Activated CD8-positive, alpha-beta T cell treated with anti-CD3 and anti-CD28 coated beads for 36 hours (primary cell): ENCODE measurements at places on chromosomes 11 and 22. TPM values are rescaled to one million over a fixed set of nuclear protein-coding genes. Genes with fewer than 3 reads are reported as not detected.

DNA sequence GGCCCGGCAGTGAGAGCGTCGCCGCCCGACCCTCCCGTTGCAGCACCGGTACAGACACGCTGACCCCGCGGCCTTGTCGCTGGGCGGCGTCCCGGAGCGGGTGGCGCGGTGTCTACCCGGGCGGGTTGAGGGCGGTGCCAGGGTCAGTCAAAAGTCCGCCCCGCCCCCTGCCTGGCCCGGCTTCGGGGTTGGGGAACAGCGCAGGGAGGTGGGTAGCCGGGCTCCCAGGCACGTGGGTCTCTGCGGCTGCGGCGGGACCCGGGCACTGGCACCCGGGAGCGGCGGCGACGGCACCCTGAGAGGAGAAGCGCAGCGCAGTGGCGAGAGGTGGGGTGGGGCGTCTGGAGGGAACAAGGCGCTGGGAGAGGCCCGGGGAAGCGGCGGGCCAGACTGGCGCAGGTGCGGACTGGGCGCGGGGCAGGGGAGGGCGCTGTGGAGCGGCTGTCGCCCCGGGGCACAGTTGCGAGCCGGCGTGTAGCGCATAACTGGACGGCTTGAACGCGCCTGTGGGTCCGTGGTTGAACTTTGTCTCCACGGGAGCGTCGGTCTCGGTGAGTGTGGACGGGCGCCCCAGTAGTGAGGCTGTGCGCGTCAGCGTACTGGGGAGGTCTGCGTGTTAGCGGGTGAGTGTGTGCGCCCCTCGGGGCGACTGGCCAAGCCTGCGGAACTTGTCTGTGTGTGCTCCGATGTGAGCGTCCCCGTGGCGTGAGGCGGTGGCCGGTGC lies at the start of gene P2RY2:
Gene P2RY2, plus strand, starts transcription at position 176 of the 724 bp plus-strand sequence. CDS start 15,879 bp downstream, outside the sequence.
- peaks cover 2% of the 10 kb centered on the region for H3K4me1 ChIP-seq
- H3K27me3 ChIP-seq = peaks cover 21% of the 10 kb centered on the region
- no peak within 1 kb of the TSS for H3K27ac ChIP-seq

The ANGPTL5 gene
- not detected for total RNA-seq

DNA sequence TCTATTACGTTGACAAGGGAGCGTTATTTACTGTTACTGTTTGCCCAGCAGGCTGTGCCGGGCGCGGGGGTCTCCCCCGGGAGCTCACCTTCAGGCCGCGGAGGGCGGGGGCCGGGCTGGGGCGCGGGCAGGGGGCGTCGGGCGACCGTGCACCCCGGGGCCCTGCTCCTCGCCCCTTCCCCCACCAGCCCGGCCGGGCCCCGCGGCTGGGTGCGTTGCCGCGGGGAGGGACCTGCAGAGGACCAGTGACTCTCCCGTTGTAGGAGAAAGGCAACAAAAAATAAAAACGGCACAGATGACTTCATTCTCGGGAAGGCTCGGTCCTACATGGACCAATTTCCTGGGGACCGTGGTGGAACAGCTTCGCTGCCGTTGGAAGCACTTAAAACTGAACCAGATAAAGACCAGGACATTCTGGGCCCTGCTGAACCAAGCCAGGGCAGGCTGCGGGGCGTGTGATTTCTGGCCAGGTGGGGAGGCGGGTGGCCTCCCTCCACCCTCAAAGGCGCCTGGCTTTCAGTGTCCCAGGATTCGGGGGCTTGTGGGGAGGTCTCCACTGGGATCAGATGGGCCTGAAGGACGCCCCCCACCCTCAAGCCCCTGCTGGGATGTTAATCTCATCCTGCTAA lies 57.4 kb downstream of the IGLL1 start:
- DNase-seq = no peak
- H3K4me1 ChIP-seq = peaks cover 3% of the 10 kb centered on the region
- H3K27ac ChIP-seq = no peak overlapping the region
- H3K4me3 ChIP-seq = no peak overlapping the region
- no peaks in the 10 kb centered on the region for H3K36me3 ChIP-seq
- H3K27me3 ChIP-seq = peaks cover 11% of the 10 kb centered on the region

The TRIM49 gene
- not detected for total RNA-seq

DNA sequence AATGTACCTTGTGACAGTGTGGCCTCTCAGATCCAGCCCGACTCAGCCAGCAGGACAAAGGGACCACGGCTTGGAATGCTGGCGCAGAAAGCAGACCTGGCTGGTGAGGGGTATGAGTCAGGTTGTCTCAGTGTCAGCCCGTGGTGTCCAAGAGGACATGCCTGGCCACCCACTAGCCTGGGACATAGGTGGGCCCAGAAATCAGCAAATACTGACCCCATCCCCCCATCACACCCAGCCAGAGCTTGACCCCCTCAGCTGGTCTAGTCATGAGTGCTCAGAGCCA lies 4.5 kb downstream of the BANF1 start:
- no peak overlapping the region for H3K27ac ChIP-seq
- peaks cover 30% of the 10 kb centered on the region for H3K36me3 ChIP-seq
- peaks cover 3% of the 10 kb centered on the region for H3K27me3 ChIP-seq
- no peak overlapping the region for H3K4me3 ChIP-seq
- peaks cover 19% of the 10 kb centered on the region for H3K4me1 ChIP-seq
- no peak for DNase-seq

The WT1 gene
- not detected for total RNA-seq

DNA sequence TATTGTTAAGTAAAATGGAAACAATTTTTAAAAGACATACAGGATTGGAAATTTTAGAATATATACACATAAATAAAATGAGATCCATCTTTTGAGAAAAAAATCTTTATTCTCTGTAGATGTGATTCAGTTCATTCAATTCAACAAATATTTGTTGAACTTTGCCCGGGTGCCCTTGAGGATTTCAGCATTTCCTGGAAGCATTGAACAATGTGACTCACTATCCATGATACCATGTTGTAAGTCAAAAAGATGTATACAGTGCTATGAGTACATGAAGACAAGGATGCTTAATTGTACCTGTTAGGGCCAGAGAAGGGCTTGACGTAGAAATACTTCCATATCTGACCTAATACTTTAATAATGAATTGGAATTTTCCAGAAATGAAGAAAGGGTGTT lies 353.7 kb downstream of the METTL15 start:
- H3K36me3 ChIP-seq = no peaks in the 10 kb centered on the region
- no peaks in the 10 kb centered on the region for H3K27me3 ChIP-seq
- H3K27ac ChIP-seq = no peak overlapping the region
- no peak for DNase-seq
- H3K4me1 ChIP-seq = no peaks in the 10 kb centered on the region
- no peak overlapping the region for H3K4me3 ChIP-seq
